ENCODE measurements at places on chromosomes 13 and 19.

DNA sequence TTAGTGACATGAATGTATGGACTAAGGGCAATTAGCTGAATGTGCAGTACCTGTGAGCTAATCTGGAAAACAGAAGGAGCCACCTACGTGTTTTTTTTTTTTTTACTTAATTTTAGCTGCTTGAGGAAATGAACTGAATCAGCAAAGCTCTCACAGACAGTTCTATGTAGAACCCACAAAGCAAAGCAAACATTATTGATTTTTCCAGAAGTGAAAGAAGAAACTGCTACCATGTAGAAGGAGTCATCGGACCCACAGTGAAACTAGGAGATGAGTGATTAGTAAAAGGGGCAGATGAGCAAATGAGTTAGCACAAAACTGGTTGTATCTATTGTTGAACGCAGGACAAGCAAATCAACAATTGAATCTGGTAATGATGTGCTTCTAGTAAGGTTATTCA lies 94.1 kb upstream of the SLC7A1 start:
- no peak for DNase-seq

GRCh38 chr13:84129966-84130365 lies 247.7 kb upstream of the SLITRK1 start:
- DNase-seq: no peak

DNA sequence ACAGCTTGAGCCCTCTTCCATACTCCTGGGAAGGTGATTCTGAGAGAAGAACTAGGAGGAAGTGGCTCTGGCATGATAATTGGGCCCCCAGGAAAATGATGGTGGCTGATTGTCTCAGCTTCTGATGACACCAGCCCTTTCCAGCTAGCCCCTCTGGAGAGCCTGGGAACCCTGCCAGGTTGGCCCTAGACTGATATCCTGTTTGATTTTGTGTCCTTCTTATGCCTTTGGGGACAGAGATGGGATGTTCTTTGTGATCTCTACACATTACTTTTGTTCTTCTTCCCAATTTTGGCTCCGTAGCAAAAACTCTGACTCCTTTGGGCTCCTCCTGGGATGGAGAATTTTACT lies 39.7 kb downstream of the ERICH6B start:
- DNase-seq: no peak

DNA sequence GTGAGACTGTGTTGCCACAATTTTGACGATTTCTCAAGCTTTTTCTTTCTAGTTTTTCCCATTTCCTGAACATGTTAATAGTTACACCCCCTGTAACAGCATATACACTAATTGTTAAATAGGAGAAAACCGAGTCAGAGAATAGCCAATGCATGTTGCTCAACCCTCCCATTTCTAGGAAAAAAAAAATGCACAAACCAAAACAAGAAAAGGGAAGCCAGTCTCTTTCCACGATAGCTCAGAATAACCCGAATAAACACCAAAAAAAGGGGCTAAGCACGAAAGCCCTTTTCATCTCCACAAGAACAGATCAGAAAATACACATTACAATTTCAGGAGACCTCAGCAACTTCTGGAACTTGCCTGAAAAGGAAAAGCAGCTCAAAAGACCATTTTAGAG lies 16.3 kb downstream of the LATS2 start:
- no peak for DNase-seq

DNA sequence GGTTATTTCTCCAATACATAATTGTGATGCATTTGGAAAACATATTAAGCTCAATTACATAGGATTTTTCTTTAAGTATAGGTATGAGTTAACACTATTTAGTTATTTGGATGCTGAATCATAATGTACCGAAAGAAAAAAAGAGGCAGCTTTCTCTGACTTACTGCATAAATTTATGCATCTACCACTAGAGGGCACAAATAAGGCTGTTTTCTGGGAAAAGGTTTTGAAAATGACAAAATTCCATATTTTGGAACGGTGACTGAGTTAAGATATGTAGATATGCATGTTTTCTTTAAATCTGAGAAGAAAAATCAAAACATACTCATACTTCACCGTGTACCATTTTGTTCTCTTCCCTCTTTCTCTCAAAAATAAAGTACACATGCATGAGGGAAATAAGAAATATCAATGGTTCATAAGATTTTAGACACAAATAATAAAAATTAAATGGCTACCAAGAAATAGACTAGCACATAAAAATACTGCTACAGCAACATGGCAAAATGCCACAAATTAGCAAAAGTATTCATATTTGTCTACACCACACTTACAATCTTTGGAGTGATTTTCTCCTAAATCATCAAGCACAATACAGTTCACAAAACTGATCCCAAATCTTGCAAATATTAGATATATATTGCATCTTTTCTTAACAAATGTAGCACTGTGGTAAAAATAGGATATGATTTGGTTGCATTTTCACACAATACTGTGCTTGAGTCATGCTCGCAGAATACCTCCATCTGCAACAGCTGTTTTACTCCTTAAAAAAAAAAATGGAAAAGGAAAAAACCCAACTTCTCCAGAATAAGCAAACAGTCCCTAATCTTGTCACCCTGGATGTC lies 260.0 kb downstream of the FGF14 start:
- DNase-seq: no peak

DNA sequence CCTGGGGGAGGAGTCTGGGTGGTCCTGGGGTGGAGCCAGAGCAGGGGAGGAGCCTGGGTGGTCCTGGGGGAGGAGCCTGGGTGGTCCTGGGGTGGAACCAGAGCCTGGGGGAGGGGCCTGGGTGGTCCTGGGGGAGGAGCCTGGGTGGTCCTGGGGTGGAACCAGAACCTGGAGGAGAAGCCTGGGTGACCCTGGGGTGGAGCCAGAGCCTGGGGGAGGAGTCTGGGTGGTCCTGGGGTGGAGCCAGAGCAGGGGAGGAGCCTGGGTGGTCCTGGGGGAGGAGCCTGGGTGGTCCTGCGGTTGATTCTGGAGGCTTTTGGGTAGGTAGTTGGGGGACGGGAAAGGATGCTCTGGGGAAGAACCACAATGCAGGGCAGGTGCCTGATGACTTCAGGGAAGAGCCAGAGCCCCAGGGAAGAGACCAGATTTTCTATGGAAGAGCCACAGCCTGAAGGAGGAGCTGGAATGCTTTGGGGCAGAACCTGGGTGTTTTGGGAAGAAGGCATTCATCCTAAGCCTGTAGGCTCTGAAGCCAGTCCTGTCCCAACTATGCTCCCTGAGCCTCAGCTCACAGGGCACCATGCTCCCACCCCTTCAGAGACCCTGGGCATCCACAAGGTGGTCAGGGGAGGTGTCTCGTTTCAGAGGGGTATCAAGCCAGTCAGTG lies 15.0 kb downstream of the MRPS12 start:
- DNase-seq: no peak

- no peak for DNase-seq
These were observed 197.4 kb downstream of the DLEU7 start for GRCh38 chr13:50646070-50646469.

- DNase-seq: no peak
These were observed 5.7 kb downstream of the PALM3 start for GRCh38 chr19:14056069-14056666.

DNA sequence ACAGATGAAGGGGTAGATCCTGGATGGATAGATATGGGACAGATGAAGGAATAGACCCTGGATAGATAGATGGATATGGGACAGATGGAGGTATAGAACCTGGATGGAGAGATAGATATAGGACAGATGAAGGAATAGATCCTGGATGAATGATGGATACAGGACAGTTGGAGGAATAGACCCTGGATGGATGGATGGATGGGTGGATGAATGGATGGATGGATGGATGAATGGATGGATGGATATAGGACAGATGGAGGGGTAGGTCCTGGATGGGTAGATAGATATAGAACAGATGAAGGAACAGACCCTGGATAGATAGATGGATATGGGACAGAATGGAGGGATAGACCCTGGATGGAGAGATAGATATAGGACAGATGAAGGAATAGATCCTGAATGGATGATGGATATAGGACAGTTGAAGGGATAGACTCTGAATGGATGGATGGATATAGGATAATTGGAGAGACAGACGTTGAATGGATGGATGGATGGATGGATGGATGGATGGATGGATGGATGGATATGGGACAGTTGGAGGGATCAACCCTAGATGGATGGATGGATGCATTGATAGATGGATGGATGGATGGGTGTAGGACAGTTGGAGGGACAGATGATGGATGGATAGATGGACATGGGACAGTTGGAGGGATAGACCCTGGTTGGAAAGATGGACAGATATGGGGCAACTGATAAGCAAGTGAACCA lies 23.3 kb upstream of the EMP3 start:
- no peak for DNase-seq

GRCh38 chr13:80496721-80497397 lies 155.9 kb upstream of the SPRY2 start:
- DNase-seq: no peak
